ENCODE measurements at places on chromosomes 7 and 10.

DNA sequence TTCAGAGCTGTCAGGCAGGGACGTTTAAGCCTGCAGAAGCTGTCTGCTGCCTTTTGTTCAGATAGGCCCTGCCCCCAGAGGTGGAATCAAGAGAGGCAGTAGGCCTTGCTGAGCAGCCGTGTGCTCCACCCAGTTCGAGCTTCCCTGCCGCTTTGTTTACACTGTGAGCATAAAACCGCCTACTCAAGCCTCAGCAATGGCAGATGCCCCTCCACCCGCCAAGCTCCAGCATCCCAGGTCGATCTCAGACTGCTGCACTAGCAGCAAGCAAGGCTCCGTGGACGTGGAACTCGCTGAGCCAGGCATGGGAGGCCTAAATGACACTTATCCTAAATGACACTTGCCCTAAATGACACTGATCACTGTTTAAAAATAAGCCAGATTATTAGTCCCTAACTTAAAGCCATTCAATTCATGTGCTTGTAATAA is 6.8 kb upstream of the ASB15 start:
- no peak for DNase-seq

- no peak for DNase-seq
Measured at GRCh38 chr7:28378574-28379149, 33.7 kb upstream of the CREB5 start.

DNA sequence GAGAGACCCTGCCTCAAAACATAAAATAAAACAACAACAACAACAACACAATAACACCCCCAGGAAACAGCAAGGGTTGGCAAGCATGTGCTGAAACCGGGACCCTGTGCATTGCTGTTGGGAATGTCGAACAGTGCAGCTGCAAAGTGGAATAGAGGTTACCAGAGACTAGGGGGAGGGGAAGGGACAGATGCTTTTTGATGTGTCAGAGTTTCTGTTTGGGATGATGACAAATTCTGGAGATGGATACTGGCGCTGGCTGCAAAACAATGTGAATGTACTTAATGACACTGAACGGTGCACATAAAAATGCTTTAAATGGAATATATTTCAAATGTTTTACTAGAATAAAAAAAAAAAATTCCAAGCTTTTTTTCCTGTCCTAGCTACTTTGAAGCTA is 241.8 kb downstream of the TEX36 start:
- no peak for DNase-seq

GRCh38 chr10:3982746-3983442 is 197.9 kb upstream of the KLF6 start:
- DNase-seq, result no peak

- no peak for DNase-seq
Measured at GRCh38 chr10:131620314-131620713, 280.5 kb upstream of the PPP2R2D start.

DNA sequence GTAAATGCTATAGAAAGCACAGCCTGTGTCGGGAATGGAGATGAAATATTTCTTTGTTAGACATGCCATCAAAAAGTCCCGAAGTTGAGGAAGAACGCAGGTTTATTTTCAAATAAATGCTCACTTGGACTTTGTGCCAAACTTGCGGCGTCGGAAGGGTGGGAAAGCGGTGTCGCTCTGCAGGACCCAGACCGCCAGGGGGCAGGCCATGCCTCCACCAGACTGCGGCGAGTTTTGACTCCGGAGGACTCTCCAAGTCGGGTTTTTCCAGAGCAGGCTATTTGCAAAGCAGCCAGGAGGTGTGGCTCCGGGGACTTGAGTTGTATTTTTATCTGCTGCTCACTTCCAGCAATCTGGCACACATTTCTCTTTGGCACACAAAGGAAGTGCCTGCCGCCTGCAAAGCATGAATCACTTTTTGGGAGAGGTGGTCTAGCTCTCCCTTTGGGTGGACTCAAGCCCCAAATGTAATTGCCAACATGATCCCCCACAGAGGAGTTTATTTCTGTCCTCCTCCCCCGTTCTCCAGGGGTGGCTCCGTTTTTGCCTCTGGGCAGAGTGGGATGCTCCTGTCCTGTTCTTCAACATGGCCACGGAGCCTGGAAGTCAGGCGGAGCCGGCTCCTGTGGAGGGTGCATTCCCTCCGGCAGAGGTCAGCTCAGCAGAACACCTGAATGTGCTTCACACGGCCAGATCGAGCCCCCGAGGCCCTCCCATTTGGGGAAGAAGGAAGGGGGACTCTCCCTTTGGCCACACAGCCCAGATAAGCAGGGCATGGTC is 82.3 kb upstream of the GPR26 start:
- DNase-seq, result peak; percentile 34

GRCh38 chr10:61409157-61409556 is 44.0 kb downstream of the TMEM26 start:
- no peak for DNase-seq

DNA sequence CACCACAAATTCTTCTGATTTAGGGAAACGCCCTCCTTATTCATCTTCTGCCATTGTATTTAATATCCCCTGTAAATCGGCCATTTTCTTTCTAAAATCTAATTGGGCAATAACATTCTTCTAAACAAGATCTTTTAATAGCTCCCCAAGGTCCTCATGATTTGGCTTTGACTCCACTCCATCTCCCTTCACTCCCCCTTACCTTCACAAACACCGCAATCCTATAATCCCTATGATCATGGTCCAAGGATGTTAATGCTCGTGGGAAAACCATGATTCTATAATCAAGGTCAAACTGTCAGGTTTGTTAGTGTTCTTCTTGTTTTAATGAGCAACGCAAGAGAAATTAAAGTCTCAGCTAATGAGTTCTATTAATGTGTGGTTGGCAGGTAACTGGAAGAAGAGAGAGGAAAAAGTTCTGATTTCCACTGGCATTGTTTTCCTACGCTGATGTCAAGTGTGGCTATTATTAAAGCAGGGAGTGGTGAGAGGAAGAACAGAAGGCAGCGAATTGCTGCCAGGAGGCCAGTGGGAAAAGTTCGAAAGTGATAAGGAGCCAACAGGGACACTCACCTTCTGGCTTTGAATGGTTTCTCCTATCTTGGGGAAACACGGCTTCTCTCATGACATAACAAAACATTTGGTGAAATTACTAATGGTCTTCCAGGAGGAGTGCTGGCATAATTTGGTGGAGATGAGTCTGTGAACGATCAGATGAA is 28.1 kb downstream of the LRRC72 start:
- no peak for DNase-seq

DNA sequence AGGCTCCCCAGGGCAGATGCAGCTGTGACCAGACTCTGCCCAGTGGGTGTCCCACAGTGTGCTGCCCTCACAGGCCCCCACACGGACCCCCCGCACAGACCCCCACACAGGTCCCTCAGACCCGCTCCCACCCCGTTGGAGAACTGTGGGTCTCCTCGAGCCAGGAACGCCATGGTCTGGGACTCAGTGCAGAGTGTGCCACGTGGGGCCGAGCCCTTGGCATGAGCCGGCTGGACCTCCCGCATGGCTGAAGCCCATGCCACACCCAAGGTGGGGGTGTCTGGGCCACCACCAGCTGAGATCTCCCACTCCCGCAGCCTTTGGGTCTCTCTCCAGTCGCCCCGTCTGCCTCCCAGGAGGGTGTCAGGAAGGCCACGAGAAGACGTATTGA is 34.3 kb downstream of the JAKMIP3 start:
- DNase-seq, result no peak

- no peak for DNase-seq
Measured at GRCh38 chr7:71132377-71133231, 660 bp downstream of the GALNT17 start.

- DNase-seq, result no peak
Measured at GRCh38 chr7:1025743-1026581, 18.4 kb upstream of the GPR146 start.

DNA sequence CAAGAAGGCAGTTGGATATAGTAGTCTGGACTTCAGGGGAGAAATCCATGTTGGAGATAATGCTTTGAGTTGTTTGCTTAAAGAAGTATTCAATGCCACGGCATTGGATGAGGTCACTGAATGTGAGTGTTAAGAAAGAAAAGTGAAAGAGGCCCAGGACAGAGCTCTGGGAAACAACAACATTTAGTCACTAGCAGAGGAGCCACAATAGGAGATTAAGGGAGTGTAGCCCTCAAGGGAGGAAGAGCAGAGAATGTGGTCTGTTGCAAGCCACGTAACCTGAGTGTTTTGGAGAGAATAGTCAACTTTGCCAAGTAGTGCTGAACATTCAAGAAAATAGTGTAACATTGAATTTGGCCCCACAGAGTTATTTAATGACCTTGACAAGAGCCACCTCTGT is 114.7 kb downstream of the MYO3A start:
- no peak for DNase-seq

GRCh38 chr10:22693371-22693784 is 21.0 kb downstream of the PIP4K2A start:
- DNase-seq, result peak; percentile 25

- DNase-seq, result no peak
Measured at GRCh38 chr7:50349399-50349798, 44.9 kb downstream of the IKZF1 start.

- DNase-seq, result no peak
Measured at GRCh38 chr10:131056781-131057180, 254.7 kb downstream of the TCERG1L start.

DNA sequence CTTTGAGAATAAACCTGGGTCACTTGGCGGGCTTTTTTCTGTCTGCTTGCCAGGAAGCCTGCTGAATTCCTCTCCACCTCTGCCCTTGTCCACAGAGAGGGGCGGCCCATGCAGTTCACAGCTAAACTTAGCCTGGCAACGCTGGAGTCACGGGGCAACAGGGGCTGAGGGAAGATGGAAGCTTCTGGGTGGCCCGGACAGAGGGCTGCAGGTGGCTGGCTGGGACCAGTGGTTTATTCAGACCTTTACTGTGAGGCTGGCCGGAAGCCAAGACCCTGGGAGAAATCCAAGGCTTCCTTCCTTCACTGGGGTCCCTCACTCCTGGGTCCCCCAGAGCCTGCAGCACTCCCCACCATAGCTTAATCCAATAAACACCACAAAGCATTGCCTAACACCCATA is 17.0 kb downstream of the ITPRIP start:
- no peak for DNase-seq

All from stimulated activated CD4-positive, alpha-beta T cell treated with anti-CD3 and anti-CD28 coated beads, Interleukin-4, amount 100 ng/mL, for 1 hour (primary cell).